B cell (primary cell): ENCODE measurements at places on chromosomes 1 and 21. TPM values are rescaled to one million over a fixed set of nuclear protein-coding genes. Genes with fewer than 3 reads are reported as not detected.
A peak's percentile ranks its signal among the peaks of the same experiment; 100 is the strongest.

Gene LCE6A
- not detected in 2 replicates for total RNA-seq

Gene HRNR
- total RNA-seq: not detected in 2 replicates

Gene PIGR
- total RNA-seq: 0.44 and 1.1 TPM in 2 replicates

Gene KCNE2
- total RNA-seq: not detected in 2 replicates

Gene UBXN11
- 81.4 and 83.8 TPM in 2 replicates for total RNA-seq

Gene VHLL
- 0.49 TPM in 1 of 2 replicates, not detected in the other for total RNA-seq

Gene RHD
- total RNA-seq: not detected in 2 replicates

Gene GIPC2
- total RNA-seq: not detected in 2 replicates

- no peak for DNase-seq
Measured at GRCh38 chr1:235460770-235461169, 43.5 kb downstream of the B3GALNT2 start.

DNA sequence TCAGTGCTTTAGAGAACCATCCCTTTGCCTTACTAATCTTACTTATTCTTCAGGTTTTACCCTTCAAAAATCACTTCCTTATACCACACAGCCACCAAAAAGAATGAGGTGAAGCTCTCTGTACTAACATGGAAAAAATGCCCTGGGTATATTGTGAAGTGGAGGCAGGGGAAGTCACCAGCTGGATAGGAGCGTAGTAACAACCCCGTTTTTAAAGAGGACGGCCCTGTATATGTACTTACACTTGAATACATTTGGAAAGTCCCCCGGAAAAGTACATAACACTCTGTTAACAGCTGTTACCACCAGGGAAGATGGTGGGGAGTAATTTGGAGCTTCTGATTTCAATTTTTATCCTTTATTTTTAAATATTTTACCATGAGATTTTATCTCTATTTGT is 28.2 kb upstream of the KHDRBS1 start:
- peak; percentile 67 for DNase-seq

DNA sequence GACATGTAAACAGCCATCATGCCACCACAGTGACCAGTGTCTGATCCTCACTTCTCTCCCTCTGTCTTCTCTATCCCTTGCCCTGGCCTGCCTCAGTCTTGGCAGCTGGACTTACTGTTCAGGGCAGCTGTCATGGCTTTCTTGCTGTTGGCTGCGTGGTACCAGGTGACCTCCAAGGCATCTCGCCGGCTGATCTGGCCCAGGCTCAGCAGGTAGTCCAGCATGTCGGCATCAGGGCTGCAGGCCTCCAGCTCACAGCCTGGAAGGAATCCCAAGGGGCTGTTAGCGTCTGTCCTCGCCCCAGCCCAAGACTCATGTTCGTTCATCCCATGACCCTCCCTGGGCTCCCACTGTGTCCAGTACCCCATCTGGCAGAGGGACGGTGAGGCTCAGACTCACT is 3.6 kb downstream of the FAM151A start:
- no peak for DNase-seq

DNA sequence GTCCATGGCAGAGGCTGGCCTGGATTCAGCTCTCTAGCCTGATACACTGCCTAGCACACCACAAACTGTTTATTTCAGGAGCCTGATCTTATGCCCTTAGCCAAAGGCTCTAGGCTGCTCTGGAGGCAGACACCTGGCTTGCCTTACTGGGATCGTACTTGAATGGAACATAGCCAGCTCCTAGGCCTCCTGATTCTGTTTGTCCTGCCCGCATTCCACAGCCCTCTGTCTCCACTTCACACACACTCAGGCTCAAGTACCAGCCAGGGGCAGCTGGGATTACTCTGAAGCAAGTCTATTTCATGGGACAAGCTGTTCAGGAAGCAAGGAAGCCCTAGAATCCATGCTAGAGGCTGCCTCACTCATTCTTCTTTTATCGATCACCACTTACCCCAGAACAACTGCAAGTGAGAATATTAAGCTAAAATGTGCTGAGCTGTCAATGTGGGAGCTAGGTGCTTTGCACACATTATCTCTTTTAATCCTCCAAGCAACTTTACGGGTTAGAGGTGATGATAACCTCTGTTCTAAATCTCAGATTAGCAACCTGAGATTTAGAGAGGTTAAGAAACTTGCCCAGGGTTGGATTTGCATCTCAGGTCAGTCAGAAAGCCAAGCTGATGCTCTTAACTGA is 31.1 kb upstream of the CYP4B1 start:
- DNase-seq: no peak

DNA sequence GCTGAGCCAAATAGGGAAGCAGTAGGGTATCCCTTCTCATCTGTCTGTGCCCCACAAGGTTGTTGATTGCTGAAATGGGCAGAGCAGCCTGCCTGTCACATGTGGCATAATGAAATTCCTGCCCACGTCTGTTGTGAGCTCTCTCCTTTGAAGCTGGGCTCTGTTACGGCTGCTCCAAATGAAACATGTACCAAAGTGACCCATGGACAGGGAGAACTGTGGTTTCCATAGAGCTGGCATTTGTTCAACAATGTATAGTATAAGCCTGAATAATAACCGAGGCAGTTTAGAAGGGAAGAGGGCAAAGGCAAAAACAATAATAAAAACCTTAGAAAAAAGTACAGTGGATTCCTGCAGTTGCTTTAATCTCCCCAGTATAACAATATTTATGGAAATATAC is 149.7 kb downstream of the LYPLAL1 start:
- DNase-seq: no peak

DNA sequence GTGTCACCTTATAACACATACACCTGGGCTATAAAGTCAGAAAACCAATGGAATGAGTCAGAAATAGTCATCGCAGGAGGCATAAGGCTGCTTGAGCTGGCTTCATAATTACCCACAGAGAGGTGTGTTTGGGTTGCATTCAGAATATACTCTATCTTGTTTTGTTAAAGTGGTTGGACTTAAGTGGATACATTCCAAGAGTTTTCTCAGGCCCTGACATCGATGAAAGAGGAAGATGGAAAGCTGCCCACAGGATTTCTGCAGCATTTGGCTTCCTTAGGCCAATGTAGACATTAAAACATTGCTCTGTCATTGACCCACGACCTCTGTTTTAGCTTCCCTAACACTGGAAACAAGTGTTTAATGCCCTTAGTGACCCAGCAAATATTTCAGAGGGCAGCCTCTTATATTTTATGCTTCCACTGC is 18.6 kb upstream of the BCL10 start:
- no peak for DNase-seq

Gene GPR25
- 1.8 and 3.1 TPM in 2 replicates for total RNA-seq

Gene ALX3
- not detected in 2 replicates for total RNA-seq

Gene SGIP1
- not detected in 2 replicates for total RNA-seq

Gene LAMC2
- total RNA-seq: 0.10 TPM in 1 of 2 replicates, not detected in the other

Gene LCE2B
- not detected in 2 replicates for total RNA-seq

GRCh38 chr1:156750711-156751450 is 594 bp downstream of the HDGF start:
- DNase-seq: no peak

- no peak for DNase-seq
Measured at GRCh38 chr1:76730027-76730426, 137.3 kb upstream of the ST6GALNAC5 start.

Gene PLPP3
- 2.9 and 3.4 TPM in 2 replicates for total RNA-seq

Gene SPRR4
- total RNA-seq: not detected in 2 replicates

Gene ZNF684
- 6.3 and 7.4 TPM in 2 replicates for total RNA-seq

DNA sequence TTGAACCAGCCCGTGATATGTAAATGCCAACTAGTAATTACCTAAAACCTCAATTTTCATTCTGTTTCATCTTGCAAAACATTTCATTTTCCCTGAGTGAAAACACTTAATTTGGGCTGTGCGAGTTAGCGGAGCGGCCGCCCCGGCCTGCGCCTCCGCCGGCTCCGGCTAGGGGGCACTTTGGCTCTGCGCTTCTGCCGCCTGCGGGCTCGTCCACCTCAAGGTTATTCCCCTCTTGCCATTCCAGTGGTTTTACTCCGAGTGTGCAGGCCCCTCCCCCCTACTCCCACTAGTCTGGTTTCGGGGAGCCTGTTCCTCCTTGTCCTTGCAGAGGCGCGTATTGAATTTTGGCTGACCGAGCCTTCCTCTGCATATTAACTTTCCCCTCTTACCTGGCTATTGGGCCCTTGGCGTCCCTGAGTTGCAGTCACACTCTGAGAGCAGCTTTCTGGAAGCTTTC is 55.6 kb downstream of the PEX14 start:
- peak; percentile 14 for DNase-seq

Gene TAS1R3
- 4.0 and 4.1 TPM in 2 replicates for total RNA-seq

Gene LMOD1
- total RNA-seq: not detected in 2 replicates

DNA sequence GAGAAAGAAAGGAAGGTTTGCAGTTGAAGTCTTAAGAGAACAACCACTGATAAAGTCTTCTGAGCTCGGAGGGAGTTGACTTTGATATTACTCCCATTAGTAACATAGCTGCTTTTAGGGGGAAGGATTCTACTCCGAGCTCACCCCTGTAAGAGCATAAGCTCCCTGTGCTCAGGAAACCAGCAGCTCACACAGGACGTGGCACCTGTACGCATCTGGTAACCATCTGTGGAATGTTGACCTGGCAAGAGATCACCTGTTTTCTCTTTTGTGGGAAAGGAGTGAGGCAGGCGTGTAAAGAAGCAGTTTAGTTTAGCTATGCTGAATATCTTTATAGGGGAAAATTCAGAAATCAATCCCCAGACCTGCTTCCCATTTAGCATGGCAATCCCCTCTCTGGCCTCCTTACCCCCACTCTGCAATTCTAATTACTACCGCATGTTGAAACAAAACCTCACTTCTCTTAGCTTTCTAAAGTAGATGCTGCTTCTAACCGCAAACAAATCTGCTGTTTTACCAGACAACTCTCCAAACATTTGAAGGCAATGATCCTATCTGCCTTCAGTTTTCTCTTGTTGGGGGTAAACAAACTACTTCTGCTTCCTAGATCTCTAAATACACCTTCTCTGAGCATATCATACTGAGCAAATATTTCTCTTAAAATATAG is 121.8 kb upstream of the KCNK1 start:
- DNase-seq: no peak

Gene PDC
- total RNA-seq: not detected in 2 replicates

DNA sequence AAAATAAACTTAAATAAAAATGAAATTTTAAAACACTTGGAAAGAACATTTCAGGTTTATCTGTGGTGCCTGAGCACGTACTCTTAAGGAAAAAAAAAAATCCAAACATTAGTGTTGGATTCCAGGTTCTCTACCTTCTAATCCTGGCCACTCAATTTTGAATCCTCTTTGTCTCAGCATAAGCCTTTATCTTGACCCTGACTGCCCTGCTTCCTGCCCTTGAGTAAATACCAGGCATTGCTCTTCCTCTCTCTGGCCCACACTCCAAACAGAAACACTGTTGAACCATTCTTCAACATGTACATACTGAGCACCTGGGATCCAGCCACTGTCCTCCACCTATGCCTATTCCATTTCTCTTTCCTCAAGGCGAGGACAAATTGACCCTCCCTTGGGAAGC is 11.4 kb upstream of the VANGL1 start:
- no peak for DNase-seq
